ENCODE measurements at places on chromosomes 1 and 21.

GRCh38 chr1:89815040-89815439 is 5.8 kb upstream of the LRRC8D start:
- no peak for DNase-seq

GRCh38 chr1:55305735-55306134 is 90.6 kb upstream of the USP24 start:
- DNase-seq: no peak

- no peak for DNase-seq
Observed at GRCh38 chr1:221874285-221875003, 132.6 kb upstream of the DUSP10 start.

DNA sequence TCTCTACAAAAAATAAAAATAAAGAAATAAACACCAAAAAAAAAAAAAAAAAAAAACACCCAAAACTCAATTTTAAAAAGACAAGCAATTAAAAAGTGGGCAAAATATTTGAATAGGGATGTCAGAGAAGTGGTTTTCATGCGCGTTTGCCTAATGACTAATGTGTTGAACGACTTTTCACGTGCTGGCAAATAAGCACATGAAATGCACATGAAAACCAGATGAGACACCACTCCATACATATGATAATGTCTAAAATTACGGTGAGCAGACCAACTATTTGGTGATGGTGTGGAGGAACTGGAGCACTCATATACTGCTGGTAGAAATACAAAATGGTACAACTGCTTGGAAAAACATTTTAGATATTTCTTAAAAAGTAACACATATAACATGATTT is 39.4 kb upstream of the UHMK1 start:
- no peak for DNase-seq

- DNase-seq: no peak
Observed at GRCh38 chr1:28602536-28603439, 10.7 kb downstream of the RAB42 start.

DNA sequence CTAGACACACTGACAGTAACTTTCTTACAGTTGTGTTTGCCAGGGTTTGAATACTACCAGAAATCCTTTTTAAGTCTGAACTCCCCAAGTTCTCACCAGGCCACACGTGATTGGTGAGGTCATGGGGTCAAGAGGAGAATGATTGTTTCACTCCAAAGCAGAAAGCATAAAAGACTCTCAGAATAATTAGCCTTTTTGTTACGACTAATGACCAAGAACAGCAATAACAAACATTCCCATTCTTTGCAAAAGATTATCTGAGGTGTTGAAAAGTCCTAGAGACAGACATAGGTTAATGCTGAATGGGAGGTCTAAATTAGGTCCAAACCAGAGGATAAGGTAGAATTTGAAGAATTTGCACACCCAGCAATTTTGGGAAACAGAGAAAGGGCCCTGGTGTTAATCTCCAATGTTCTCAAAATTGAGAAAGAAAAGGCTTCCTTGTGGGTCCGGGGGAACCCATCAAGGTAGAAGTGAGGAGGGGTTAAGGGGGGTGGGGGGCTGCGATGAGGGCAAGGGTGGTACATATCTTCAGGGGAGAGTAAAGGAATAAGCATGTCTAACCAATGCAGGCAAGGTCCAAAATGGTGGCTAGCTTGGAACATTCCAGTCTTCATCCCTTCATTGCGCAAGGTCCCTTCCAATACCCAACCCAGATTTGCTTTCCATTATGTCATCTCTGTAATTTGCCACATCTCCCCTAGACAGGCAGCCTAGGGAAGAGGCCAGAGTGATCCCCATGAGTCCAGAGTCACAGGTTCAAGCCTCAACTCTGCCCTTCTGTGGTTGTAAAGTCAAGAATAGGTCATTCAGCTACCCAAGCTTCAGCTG is 74.6 kb upstream of the NFIA start:
- no peak for DNase-seq

DNA sequence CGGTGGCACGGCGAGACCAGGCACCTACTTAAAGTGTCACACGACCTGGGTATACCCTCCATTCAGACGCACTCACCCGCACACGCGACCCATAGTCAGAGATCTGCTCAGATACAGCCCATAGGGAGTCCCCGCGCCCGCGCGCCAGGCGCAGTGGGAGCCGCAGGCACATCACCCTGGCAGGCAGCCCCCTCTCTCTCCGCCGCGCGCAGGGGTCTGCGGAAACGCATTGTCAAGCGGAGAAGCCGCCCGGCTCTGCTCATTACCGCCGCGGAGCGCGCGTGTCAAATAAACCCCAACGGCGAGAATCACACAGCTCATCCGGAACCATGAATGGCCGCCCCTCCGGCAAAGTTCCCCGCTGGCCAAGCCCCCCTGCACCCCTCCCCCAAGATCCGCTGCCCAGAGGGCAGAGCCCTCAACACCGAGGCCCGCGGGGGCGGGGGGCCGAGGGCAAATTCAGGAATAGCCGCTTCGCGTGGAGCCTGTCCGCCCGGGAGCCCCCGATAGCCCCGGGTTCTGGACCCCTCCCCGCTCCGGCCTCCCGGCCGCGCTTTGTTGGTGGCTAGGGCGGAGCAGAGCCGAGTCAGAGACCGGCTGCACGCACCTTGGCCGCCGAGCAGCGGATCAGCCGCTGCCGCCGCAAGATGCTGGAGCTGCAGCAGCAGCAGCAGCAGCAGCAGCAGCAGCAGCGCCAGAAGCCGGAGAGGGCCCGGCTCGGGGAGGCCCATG is 522 bp downstream of the LRP8 start:
- no peak for DNase-seq

DNA sequence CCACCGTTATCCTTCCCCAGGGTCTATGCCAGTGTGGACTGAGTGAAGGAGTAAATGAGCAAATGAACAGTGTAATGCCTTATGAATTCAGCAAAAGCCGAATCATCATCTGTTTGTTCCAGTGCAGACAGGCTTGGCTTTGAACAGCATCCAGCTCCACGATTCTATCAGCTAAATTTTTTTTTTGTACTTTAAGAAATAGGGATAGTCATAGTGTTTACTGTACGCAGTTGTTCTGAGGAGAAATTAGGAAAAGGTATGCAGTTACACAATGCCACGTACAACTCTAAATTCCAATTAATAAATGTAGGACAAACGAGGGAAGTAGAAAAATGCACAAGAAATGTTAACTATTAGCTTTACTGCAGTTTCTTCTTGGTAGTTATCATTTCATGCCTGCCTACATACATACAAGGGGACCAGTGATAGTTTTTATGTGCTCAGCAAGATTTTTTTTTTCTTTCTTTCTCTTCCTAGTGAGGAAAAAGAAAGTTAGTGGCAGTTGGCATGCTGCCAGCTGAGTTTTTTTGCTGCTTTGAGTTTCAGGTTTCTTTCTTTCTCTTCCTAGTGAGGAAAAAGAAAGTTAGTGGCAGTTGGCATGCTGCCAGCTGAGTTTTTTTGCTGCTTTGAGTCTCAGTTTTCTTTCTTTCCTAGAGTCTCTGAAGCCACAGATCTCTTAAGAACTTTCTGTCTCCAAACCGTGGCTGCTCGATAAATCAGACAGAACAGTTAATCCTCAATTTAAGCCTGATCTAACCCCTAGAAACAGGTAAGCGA is at the start of gene IFI44L:
Gene IFI44L (plus strand): TSS at position 646 of the 777 bp plus-strand sequence. CDS start 7,468 bp downstream, outside the sequence.
- DNase-seq: peak; percentile 56

DNA sequence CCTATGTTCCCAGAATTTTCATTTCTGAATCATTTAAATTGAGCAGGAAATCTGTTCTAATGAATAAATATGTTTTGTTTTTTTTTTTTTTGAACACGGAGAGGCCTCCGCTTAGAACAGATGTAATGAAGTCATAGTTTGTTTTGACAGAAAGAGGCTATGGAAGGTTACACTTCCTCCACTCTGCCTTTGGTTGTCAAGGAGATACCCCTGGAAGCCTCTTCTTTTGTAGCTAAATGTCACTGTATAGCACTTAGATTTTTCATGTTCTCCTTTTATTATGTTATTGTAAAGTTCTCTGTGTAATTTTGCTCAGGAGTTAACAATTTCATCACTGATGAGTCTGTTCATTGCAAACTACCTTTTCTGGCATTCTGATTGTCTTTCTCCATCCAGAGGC is 22.7 kb upstream of the GNG12 start:
- DNase-seq: no peak

DNA sequence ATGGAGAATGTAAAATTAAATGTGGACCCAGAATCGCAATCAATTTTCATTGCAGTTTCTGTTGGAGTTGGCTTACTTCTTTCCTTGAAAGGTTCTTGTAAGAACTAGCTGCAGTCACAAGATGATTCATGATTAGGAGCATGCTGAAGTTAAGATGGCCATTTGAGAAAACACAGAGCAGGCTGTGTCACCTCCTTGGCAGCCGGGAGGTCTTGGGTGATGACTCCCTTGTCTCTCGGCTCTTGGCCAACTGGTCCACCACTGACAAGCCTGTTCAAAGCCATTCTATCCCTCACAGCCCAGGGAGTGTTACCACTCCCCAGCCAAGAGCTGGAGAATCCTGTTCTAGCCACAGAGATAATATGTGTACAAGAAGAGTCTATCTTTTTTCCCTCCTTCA is 40.6 kb downstream of the OPTC start:
- no peak for DNase-seq

Data from stimulated activated CD8-positive, alpha-beta memory T cell treated with anti-CD3 and anti-CD28 coated beads, Interleukin-4, amount 100 ng/mL, for 1 hour (primary cell).